GM03348 (cell line): ENCODE measurements at places on chromosomes 16 and 17.

DNA sequence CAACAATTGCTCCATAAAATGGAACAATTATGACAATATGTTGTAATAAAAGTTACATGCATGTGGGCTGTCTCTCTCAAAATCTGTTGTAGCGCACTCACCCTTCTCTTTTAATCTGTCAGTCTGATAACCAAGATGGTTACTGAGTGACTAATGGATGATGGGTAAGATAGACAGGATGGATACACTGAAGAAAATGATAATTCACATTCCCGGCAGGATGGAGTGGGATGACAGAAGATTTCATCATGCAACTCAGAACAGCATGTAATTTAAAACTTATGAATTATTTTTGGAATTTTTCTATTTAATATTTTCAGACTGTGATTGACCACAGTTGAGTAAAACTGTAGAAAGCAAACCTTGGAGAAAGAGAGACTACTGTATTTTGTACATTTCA, 30.5 kb downstream of the CDH13 start:
- peak; percentile 68 for DNase-seq

- no peak for DNase-seq
Measured at GRCh38 chr17:36485805-36486203, 677 bp upstream of the ZNHIT3 start.

DNA sequence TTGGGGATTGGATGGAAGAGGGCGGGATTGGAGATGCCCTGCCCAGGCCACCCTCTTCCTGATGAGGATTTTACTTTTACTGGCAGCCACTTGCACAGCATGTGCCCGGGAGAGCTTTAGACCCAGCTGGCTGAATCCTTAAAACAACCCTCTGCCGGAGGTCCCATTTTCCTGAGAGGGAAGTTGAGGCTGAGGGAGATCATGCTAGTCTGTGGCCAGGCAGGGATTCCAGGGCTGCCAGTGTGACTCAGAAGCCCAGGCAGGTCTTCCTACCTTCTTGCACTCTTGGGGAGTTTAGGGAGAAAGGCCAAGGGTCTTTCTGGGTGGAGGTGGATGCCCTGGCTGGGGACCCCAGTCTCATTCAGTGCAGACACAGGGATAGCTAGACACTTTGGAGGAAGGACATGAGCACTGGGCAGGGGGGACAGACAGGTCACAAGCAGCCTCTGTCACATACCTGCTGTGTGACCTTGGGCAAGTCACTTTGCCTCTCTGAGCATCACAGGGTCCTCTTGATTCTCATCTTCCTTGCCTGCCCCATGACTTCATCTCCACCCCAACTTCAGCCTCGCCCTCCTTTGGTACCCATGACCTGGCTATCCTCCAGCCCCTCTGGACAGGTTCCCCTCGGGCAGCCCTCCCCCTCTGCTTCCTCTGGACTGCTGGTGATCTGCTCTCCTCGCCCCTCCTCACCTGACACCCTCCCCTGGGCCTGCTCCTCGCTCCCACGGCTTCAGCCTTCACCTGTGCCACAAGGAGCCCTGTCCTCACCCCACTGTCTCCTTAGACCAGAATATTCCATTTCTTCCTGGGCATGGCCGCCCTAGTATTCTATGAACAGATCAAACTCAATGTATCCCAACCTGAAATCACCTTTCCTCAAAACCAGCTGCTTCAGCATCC, 11.3 kb upstream of the DCAF7 start:
- no peak for DNase-seq

- DNase-seq = no peak
Measured at GRCh38 chr17:6514371-6514770, 42.0 kb downstream of the PITPNM3 start.

GRCh38 chr17:63113167-63113566, 147.1 kb downstream of the TANC2 start:
- DNase-seq = no peak

GRCh38 chr16:67100569-67101310, 9.0 kb upstream of the PHAF1 start:
- DNase-seq = peak; percentile 20

DNA sequence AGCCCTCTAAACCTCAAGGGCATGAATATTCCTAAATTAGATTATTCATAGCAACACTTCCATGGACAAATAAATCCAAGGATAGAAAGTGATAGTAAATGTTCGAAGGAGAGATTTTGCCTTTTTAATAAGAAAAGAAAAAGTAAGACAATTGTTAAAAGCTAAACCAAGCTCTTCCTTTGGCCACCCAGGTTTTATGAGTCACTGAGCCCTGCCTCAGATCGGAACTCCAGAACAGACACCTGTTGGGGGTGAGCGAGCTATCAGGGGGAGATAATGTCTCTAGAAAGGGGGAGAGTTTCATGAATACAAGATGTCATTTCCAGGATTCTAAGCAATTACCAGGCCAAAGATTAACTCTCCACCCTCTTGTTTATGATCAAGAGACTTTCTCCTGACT, 171.4 kb downstream of the ANKFN1 start:
- no peak for DNase-seq

GRCh38 chr17:4440690-4441686, 7.2 kb downstream of the SPNS3 start:
- no peak for DNase-seq

DNA sequence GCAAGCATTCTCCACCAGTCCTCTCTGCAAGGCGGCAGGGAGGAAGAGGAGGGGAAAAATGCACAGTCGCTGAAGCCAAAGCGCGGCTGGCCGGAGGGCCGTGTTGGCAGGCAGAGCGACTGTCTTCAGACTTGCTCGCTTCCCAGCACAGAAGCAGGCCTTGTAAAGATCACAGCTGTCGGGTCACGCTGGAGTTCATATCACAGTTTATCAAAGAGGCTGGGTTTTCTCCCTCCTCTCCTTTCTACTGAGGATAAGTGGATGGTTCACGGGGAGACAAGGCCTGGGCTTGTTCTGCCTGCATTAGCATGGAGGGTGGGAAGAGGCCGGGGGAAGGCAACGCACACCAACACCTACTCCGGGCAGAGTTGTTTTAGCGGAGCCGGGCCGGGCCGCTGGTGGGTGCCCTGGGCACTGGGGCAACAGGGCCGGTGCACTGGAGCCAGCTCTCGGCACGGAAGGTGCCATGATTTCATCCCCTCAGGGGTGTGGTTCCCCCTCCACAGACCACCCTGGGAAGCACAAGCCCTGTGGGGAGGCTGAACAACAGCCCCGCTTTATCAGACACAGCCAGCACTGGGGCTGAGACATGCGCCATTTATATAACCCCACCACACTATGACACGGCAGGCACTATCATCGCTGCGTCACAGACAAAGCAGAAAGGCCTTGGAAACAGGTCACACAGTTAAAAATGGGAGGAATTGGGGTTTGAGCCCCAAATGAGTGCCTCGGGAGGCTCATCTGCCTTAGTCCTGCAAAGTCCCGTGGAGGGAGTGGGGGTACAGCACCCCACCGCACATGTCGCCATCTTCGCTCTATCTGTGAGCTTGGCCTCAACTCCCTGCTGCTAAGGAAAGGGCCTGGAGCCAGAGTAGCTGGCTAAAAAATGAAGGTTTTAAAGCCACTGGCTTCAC, 40.3 kb upstream of the MTSS2 start:
- DNase-seq = no peak

- DNase-seq = no peak
Measured at GRCh38 chr17:5820721-5821456, 236.6 kb upstream of the NLRP1 start.

- peak; percentile 97 for DNase-seq
Measured at GRCh38 chr17:14308965-14309879, 8.3 kb downstream of the HS3ST3B1 start.

DNA sequence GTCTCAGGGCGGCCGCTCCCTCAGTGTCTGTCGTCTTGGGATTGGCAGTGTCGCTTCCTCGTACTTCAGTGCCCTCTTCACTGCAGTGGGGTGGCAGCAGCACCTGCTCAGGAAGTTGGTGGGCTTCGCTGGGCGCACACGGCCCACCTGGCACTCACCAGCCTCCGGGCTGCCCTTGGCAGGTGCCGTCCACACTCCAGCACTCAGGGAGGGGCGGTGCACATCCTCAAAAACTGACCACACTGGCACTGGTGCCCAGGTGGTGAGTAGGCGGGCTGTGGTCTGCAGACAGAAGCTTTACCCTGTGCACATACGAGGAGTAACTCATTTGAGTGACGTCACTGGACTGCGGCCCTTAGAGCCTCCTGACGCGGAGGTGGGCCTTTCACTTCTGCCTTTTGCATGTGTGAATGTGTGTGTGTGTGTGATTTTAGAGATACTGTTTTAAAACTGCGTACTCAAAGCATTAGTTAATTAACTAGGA, 94.6 kb downstream of the BANP start:
- no peak for DNase-seq

DNA sequence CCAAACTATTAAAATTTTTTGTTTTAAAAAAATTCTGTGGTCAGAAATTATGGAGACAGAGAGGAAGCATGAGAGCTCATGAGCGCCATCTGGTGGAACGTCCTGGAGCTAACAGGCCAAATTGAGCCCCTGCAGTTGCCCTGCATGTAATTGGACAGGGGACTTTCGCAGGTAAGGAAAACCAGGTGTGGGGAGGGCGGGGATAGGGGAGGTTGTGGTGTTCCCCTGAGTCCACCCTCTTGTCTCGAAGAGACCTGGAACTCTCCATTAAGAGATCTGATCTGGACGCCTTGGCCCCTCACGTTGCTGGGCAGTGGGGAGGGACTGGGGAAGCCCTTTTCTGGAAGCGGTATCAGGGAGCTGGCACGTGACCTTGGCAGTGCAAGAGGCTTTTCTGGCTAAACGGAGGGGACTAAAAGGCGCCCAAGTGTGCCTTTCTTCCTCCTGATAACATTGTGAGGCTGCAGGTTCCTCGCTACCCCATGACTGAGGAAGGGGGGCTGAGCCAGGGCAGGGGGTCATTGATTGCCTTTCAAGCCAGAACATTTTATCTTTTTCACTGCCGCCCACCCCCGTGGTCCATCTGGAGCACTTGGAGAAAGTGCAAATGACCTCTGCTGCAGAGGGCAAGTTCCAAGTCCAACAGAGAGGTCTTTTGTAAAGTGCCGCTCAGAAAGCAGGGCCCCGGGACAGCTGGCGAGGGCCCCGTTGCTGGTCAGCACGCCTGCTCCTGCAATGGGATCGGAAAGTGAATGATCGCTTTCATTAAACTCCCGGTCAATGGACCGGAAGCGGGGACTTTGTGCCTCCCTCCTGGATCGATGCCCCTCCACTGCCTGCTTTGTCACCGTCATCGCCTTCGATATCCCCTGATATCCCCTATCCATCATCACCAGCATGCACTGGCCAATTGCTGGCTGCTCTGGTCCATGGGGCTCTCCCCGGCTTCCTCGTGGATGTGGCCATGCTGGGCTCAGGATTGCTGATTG, 18.4 kb downstream of the PDILT start:
- peak; percentile 82 for DNase-seq

GRCh38 chr17:45782889-45783592, 1.1 kb upstream of the CRHR1 start:
- DNase-seq = no peak

DNA sequence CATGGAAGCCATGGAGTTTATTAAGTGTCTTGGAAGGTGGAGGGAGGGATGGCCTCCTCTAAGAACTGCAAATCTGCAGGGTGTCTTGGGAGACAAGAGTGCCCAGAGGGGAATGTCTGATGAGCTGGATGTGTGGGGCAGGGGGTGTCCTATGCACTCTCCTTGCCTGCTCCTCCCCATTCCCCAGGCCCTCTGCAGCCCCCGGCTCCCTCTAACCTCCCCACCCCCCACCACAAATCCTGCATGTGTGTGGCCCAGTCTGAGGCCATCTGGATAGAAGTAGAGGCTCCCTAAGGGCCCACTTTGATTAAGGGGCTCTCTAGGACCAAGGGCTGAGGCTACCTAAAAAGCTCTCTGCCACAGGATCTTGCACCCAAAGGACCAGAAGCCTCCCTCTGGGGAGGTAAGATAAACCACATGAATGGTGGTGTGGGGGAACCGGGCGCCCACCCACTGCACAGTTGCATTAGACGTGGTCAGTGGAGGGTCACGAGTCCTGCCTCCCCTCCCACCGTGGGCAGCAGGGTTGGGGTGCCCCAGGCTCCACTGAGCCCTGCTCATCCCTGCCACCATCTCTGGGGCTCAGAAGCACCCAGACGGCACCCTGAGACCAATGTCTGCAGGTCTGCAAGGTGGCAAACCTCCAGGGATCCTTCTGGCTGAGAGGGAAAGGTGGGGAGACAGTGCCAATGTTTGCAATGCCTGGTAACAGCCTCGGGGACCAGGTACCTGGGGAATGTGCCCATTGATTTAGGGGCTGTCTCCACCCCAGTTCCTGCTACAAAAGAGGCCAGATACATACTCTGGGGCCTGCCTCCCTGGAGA, 618 bp downstream of the AANAT start:
- no peak for DNase-seq

DNA sequence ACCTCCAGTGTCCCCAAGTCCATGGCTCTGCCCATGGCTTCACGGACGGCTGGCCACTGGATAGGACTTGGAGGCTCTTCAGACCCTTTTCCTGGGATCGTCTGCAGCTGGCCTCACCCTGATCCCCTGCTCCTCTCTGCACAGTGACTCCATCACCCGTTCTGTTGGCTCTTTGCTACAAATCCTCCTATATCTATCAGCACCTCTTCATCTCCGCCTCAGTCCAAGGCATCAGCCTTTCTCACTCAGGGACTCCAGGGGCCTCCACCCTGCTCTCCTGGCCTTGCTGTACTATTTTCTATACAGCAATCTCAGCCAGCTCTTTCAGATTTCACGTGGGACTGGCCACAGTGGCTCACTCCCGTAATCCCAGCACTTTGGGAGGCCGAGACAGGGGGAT, 10.7 kb upstream of the SNN start:
- DNase-seq = no peak

- no peak for DNase-seq
Measured at GRCh38 chr17:33202021-33202420, 91.1 kb downstream of the ASIC2 start.

- DNase-seq = no peak
Measured at GRCh38 chr16:73036074-73036826, 11.7 kb downstream of the ZFHX3 start.

- DNase-seq = no peak
Measured at GRCh38 chr16:86070484-86070883, 171.5 kb downstream of the IRF8 start.

DNA sequence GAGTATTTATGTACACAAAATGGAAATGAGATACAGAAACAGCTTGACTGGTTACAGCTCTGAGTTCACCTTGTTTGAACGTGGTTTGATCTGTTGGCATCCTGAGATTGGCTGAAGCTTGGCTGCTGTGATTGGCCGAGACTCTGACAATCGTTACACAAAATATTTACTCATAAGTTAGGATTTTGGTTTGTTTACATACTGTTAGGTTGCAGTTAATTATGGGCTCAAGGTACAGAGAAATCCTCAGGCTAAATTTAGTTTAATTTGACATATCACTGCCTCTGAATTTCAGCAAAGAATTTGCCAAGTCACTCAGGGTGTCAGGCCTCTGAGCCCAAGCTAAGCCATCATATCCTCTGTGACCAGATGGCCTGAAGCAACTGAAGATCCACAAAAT, 227.3 kb downstream of the COPRS start:
- DNase-seq = no peak

GRCh38 chr17:79183293-79184158, 108.9 kb downstream of the ENGASE start:
- DNase-seq = peak; percentile 35

GRCh38 chr16:68786685-68787418, 49.8 kb downstream of the CDH1 start:
- peak; percentile 51 for DNase-seq

GRCh38 chr17:64084086-64084939, 45.6 kb downstream of the ERN1 start:
- peak; percentile 27 for DNase-seq
